ENCODE measurements at places on chromosomes 1 and 21.

GRCh38 chr1:172142324-172142723 is 278.2 kb upstream of the C1orf105 start:
- DNase-seq, result no peak

- DNase-seq, result no peak
Observed at GRCh38 chr1:55716610-55717009, 501.4 kb upstream of the USP24 start.

GRCh38 chr1:18734461-18735223 is 104.0 kb downstream of the PAX7 start:
- DNase-seq, result no peak

GRCh38 chr1:156080863-156081179 is 1.4 kb downstream of the MEX3A start:
- DNase-seq, result no peak

DNA sequence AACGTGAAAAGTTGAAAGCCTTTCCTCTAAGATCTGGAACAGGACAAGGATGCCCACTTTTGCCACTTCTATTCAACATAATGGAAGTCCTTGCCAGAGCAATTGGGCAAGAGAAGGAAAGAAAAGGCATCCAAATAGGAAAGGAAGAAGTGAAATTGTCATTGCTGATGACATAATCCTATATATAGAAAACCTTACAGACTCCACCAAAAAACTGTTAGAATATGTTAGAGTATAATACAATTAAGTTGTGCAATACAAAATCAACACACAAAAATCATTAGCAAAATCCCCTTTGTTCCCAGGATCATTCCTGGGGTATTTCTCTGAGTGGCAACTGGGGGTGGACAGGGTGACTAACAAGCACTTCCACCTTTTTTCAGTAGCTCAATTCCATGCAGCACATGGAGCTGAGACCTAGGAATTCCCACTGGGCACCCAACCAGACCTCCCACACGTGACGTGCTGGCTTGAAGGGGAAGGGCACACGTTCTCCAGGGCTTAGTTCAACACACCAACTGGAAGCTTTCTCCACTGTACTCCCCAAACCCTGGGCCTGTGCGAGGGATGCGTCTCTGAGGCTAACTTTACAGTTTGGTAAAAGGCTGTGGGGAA is 9.6 kb downstream of the STUM start:
- DNase-seq, result no peak

GRCh38 chr1:24111262-24111995 is 506 bp downstream of the MYOM3 start:
- no peak for DNase-seq
